Ascending aorta (tissue), 2 donors: ENCODE measurements at places on chromosomes 4 and X. TPM values are rescaled to one million over a fixed set of nuclear protein-coding genes. Genes with fewer than 3 reads are reported as not detected.

SOD3 gene
- total RNA-seq: 893 TPM

FHIP1A gene
- total RNA-seq: not detected

DNA sequence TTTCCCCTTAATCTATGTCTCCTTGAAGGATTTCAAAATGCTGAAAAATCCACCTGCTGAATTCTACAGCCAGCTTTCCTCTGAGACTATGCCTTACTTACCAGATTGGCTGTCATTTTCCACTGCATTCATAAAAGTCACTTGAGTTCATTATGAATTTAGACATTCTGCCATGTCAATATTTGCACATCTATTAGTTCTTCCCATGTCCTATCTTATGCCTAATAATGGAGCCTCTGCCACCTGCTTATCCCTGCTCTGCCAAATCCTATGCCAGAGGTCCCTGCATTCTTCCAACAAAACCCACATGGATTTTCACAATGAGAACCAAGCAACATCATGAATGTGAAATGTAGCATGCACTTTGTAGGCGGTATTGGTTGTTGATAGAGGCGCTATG is 42.6 kb downstream of the GASK1B start:
- H3K27me3 ChIP-seq: no peaks in the 10 kb centered on the region
- DNase-seq: no peak
- peaks cover 7% of the 10 kb centered on the region for H3K36me3 ChIP-seq

FAM156A gene
- total RNA-seq: 50.9 TPM

MID1 gene
- 32.8 TPM for total RNA-seq

DNA sequence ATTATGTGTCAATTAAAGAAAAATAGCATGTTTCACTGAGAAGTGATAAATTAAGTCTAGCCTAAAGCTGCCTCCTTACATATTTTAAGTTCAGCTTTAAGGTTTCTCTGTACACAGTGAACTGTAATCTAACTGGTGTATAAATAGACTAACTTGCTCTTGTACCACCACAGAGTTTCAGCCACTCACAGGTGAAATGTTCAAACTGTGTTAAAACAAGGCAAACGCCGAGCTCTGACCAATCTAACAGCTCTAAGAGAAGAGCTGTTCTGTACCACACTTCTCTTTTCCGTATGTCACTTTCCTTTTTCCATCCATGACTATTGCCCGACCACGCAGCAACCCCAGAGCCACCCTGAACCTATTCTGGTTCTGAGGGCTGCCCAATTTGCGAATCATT is 64.5 kb downstream of the DCHS2 start:
- H3K27me3 ChIP-seq: no peaks in the 10 kb centered on the region
- no peak overlapping the region for H3K27ac ChIP-seq
- no peak overlapping the region for H3K4me3 ChIP-seq
- H3K36me3 ChIP-seq: no peaks in the 10 kb centered on the region

GRCh38 chr4:1246111-1246881 is 2.6 kb downstream of the CTBP1 start:
- peaks cover 31% of the 10 kb centered on the region for H3K4me1 ChIP-seq
- H3K4me3 ChIP-seq: peak overlapping the region; percentile 90
- no peak overlapping the region for H3K27ac ChIP-seq
- peaks cover 12% of the 10 kb centered on the region for H3K36me3 ChIP-seq
- no peaks in the 10 kb centered on the region for H3K27me3 ChIP-seq

DNA sequence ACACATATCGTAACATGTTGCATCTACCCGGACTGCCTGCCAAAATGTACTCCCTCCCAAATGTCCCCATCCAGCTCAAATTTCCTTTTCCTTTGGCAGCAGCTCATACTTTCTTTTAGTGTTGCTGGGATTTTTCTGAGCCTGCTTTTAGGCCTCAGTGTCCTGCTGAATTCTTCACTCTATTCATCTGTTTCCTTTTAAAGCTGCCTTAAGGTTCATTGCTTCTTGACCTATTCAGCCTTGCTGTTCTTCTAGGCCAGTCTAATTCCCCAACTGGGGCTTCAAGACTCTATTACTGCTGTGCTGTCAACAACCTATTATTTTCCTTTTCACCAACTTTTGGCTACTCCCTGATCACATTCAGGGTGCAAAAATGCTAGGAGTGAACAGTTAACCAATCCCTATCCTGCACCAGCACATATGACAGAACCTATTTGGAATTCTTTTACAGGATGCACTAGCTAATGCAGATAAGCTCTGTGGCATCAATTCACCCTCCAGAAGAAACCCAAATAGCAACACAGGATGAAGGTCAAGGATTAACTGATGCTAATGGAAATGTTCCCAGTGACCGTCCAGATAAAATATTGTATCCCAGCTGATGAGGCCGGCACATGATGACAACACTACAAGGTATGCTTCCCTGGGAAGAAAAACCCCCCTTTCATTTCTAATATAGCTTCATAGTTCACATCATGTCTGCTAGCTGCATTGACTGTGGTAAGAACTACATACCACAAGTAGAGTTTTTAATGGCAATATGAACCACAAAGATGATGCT is 114.7 kb upstream of the TTC29 start:
- H3K27ac ChIP-seq: no peak overlapping the region
- DNase-seq: no peak
- H3K36me3 ChIP-seq: no peaks in the 10 kb centered on the region
- H3K4me3 ChIP-seq: no peak overlapping the region

GSX2 gene
- total RNA-seq: not detected

NAP1L3 gene
- total RNA-seq: 1.5 TPM

- no peak overlapping the region for H3K27ac ChIP-seq
- no peak overlapping the region for H3K4me3 ChIP-seq
- H3K4me1 ChIP-seq: no peaks in the 10 kb centered on the region
- no peaks in the 10 kb centered on the region for H3K36me3 ChIP-seq
- no peaks in the 10 kb centered on the region for H3K27me3 ChIP-seq
Observed at GRCh38 chrX:106912864-106913263, 7.3 kb upstream of the CLDN2 start.

DNA sequence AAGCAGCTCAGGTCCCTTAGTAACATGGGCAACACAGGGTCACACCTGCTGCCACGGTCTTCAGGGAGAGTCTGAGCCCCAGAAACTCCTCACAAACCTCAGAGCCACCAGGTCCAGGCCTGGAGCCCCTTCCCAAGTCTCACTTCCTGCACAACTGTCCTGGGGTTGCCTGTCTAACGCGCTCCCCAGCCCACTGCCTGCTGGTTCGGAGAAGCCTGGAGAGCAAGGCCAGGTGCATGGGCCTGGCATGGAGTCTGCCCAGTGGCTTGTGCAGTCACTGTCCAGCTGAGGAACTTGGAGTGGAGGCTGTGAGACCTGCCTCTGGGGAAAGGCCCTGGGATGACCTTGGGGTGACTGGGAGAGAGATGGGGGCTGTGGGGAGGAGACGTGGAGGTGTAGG is 28.0 kb downstream of the FAM53A start:
- H3K4me3 ChIP-seq: no peak overlapping the region
- no peak for DNase-seq
- H3K27ac ChIP-seq: no peak overlapping the region
- H3K27me3 ChIP-seq: no peaks in the 10 kb centered on the region

DNA sequence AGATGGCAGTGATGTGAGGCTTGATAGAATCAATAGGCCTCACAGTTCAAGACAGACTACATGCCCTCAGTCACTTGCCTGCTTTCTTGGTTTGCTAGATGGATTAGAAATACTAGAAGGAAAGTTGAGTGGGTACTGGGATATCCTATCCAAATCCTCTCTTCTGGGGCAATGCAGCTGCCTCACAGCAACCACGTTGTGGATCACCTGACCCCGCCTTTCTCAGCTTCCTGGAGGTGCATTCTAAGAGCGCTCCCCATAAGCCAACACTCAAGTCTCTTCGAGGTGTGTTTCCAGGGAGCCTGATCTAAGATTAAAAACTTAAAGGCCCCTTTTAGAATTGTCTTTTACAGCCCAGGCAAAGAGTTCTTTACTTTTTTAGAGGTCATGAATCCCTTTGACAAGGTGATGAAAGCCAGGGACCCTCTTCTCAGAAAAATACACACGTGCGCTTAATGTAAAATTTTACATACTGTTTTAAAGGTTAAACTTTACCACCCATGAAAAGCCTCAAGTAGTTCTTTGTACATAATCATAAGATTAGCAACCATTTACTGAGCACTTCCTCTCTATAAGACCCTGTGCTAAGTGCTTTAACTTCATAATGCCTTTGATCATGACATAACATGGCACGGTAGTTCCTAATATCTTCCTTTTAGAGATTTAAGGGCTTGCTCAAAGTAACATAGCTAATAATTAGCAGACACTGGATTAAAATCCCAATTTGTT is 840 bp upstream of the RPL34 start:
- DNase-seq: no peak
- peaks cover 24% of the 10 kb centered on the region for H3K36me3 ChIP-seq
- no peaks in the 10 kb centered on the region for H3K27me3 ChIP-seq
- peak overlapping the region; percentile 83 for H3K4me3 ChIP-seq

GRCh38 chrX:134528960-134529359 is 69.0 kb downstream of the HPRT1 start:
- H3K4me3 ChIP-seq: no peak overlapping the region
- no peak overlapping the region for H3K27ac ChIP-seq
- DNase-seq: no peak
- H3K27me3 ChIP-seq: no peaks in the 10 kb centered on the region
- H3K36me3 ChIP-seq: no peaks in the 10 kb centered on the region
- no peaks in the 10 kb centered on the region for H3K4me1 ChIP-seq

DNA sequence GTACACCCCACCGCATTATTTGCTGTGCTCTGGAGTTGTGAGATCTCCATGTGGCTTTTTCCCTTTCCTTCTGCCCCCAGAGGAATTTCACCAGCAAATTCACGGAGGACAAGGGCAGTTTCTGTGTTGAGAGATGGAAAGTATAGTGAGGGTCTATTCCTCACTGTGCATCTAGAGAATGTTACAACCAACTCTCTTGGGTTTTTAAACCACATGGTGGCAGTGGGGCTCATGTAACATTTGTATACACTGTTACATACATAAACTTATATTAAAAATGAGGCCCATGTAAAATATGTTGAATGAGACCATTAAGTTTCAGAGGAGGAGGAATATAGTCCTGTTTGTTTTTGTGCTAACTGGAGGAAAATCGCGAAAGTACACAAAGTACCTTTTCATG is 909 bp upstream of the PRKG2 start:
- H3K4me1 ChIP-seq: peaks cover 4% of the 10 kb centered on the region
- H3K27me3 ChIP-seq: no peaks in the 10 kb centered on the region
- no peak overlapping the region for H3K4me3 ChIP-seq
- no peak for DNase-seq

DNA sequence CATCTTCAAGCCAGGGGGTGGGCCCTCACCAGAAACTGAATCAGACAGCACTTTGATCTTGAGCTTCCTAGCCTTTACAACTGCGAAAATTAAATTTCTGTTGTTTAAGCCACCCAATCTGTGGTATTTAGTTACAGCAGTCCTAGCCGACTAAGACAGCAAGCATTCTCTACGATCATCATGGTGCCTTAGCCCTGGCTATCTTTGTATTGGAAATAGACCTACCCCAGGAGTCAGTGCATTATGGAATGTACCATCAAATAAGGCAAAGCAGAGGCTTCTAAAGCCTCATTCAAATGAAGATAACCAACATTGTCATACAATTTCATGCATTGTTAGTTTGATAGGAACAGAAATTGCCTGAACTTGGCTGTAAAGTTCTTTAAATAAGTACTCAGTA is 75.0 kb downstream of the PARM1 start:
- H3K4me1 ChIP-seq: no peaks in the 10 kb centered on the region
- DNase-seq: no peak
- H3K4me3 ChIP-seq: no peak overlapping the region
- H3K27ac ChIP-seq: no peak overlapping the region

DNA sequence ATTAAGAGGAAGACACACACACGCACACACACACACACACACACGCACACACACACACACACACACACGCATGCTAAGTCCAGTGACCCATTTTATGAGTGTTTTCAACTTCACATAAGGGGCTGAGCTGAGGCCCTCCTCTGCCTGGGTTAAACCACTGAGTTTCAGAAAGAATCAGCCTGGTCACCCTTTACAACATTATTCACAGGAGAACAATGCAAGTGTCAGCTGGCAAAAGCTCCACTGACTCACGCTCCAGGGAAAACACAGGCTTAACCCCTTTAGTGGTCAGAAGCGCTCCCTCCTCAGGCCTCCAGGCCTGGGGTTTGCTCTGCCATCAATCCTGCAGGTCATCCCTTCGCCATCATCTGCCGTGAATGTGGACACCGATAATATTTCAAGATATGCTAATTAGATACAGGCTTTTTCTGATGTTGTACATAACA is 46.9 kb downstream of the ACOX3 start:
- peaks cover 48% of the 10 kb centered on the region for H3K36me3 ChIP-seq
- peak overlapping the region; percentile 67 for H3K27ac ChIP-seq
- H3K27me3 ChIP-seq: no peaks in the 10 kb centered on the region
- peaks cover 24% of the 10 kb centered on the region for H3K4me1 ChIP-seq

DNA sequence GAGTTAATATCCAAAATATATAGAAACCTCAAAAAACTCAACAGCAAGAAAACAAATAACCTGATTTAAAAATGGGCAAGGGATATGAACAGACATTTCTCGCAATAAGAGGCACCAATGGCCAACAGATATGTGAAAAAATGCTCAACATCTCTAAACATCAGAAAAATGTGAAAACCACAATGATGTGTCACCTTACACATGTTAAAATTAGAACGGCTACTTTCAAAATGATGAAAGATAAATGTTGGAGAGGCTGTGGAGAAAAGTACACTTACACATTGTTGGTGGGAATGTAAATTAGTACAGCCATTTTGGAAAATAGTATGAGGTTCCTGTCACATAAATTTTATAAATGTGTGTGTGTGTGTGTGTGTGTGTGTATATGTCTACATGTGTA is 731.3 kb downstream of the DMD start:
- H3K27me3 ChIP-seq: no peaks in the 10 kb centered on the region
- H3K4me1 ChIP-seq: no peaks in the 10 kb centered on the region
- no peak overlapping the region for H3K4me3 ChIP-seq

DNA sequence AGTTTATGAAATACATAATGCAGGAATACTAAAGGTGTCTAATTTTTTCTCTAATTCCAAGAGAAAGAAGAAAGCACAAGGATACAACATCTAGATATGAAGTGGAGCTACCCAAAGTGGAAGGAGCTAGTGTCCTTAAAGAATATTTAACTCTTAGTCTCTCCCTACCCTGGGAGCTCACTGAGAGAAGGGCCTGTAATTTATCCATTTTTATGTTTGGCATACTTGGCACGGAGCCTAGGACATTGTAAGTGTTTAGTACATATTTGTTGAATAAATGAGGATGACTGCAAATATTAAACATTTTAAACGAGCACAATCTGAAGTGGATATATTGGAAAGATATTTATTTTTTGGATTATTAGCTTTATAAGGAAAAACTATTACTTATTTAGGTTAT is 674.8 kb downstream of the IQCM start:
- H3K27ac ChIP-seq: no peak overlapping the region
- no peak for DNase-seq
- H3K36me3 ChIP-seq: no peaks in the 10 kb centered on the region

- peak within 1 kb of the TSS; percentile 94 for H3K4me3 ChIP-seq
- DNase-seq: peak; percentile 71
- H3K4me1 ChIP-seq: no peaks in the 10 kb centered on the region
- no peaks in the 10 kb centered on the region for H3K36me3 ChIP-seq
- H3K27ac ChIP-seq: peak within 1 kb of the TSS; percentile 99
- no peaks in the 10 kb centered on the region for H3K27me3 ChIP-seq
Observed at GRCh38 chrX:154097589-154098541, at the start of gene MECP2. Gene MECP2, minus strand, starts transcription at chrX:154097717.

GRCh38 chrX:81120936-81121371 is 80.8 kb downstream of the HMGN5 start:
- H3K36me3 ChIP-seq: no peaks in the 10 kb centered on the region
- H3K27me3 ChIP-seq: no peaks in the 10 kb centered on the region
- no peak for DNase-seq
- peak overlapping the region; percentile 6 for H3K27ac ChIP-seq

- H3K4me1 ChIP-seq: no peaks in the 10 kb centered on the region
- H3K27ac ChIP-seq: no peak overlapping the region
- H3K4me3 ChIP-seq: no peak overlapping the region
- no peaks in the 10 kb centered on the region for H3K36me3 ChIP-seq
Observed at GRCh38 chr4:22884157-22884556, 191.4 kb downstream of the GBA3 start.
